Stimulated activated CD8-positive, alpha-beta memory T cell treated with anti-CD3 and anti-CD28 coated beads, Interleukin-4, amount 100 ng/mL, for 4 hours (primary cell): ENCODE measurements at places on chromosomes 12 and 14.

GRCh38 chr12:68530299-68530698 lies 80.4 kb upstream of the RAP1B start:
- no peak for DNase-seq

DNA sequence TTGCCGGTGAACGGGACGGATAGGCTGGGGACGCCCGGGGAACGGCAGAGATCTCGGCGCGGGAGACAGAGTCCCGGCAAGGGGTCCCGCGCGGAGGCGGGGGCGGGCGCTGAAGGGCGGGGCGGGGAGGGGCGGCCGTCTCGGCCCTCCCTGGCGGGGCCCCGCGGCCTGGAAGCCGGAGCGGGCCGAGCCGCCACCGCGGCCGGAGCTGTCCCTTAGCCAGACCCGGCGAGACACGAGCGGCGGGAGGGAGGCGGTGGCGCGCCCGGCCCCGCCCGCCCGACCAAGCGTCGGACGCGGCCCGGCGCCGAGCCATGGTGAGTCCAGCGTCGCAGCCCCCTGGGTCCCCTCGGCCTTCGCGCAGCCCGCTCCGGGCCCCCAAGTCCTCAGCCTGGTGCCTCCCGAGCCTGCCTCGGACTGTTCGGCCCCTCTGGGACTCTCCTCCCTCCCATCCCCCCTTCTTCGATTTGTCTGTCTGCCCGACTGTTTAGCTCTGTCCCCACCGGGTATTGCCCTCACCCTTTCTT lies at the start of gene ARHGEF40:
Gene ARHGEF40, plus strand, starts transcription at position 222 of the 527 bp plus-strand sequence. Its CDS starts 93 bp downstream, at position 315.
- no peak for DNase-seq

DNA sequence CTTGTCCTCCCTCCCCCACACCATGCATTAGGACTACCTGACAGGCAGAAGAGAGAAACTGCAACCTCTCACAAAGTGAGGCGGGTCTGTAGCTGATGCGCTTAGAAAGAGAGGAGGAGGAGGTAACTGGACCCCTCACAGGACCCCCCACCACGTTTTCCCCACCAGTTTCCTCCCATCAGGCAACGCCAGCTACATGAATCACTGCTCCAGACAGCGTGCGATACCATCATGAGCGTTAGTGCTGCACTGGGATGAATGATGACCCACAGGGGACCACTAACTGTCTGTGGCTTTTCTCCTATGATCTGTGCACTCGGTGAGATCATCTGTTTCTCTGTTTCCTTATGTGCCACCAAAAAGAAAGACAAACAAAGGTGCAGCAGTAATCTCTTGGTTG lies 77.7 kb downstream of the KCNK10 start:
- no peak for DNase-seq

- no peak for DNase-seq
These were observed 1590.5 kb upstream of the TMEM132C start for GRCh38 chr12:126676434-126676833.

GRCh38 chr12:43883748-43884147 lies 47.9 kb downstream of the TMEM117 start:
- DNase-seq = no peak
